ENCODE measurements at places on chromosomes 5 and 9. TPM values are rescaled to one million over a fixed set of nuclear protein-coding genes. Genes with fewer than 3 reads are reported as not detected.

LCN6 gene
- not detected for total RNA-seq

MCIDAS gene
- total RNA-seq = not detected

PCDHB14 gene
- 0.63 TPM for total RNA-seq

MCTP1 gene
- 4.4 TPM for total RNA-seq

DAB2IP gene
- total RNA-seq = 4.4 TPM

TEK gene
- total RNA-seq = 15.6 TPM

TMEM252 gene
- not detected for total RNA-seq

THBS4 gene
- total RNA-seq = 1.6 TPM

SLC1A3 gene
- 1.7 TPM for total RNA-seq

IFNB1 gene
- total RNA-seq = not detected

TMEM8B gene
- total RNA-seq = 2.7 TPM

PCA3 gene
- total RNA-seq = 0.26 TPM

SREK1 gene
- total RNA-seq = 64.1 TPM

PCDHB3 gene
- 0.16 TPM for total RNA-seq

SUSD3 gene
- total RNA-seq = 0.94 TPM

ENHO gene
- total RNA-seq = 0.26 TPM

SGTB gene
- 4.6 TPM for total RNA-seq

CCDC192 gene
- not detected for total RNA-seq

GGTA1 gene
- total RNA-seq = under 0.01 TPM

NFIB gene
- 10.7 TPM for total RNA-seq

OLFML2A gene
- 5.7 TPM for total RNA-seq

SPTLC1 gene
- total RNA-seq = 88.3 TPM

DMRT2 gene
- total RNA-seq = not detected

PRSS3 gene
- 47.3 TPM for total RNA-seq

TTC39B gene
- total RNA-seq = 9.1 TPM

ACOT12 gene
- total RNA-seq = 0.17 TPM

PKD2L2 gene
- total RNA-seq = not detected

RPL7A gene
- total RNA-seq = 2,604 TPM

NIM1K gene
- 4.2 TPM for total RNA-seq

GMCL2 gene
- total RNA-seq = not detected

N4BP3 gene
- total RNA-seq = 1.8 TPM

ADGRV1 gene
- 0.17 TPM for total RNA-seq

OCLN gene
- total RNA-seq = 0.26 TPM

SIT1 gene
- total RNA-seq = not detected

TCF7 gene
- total RNA-seq = 3.9 TPM

STK32A gene
- total RNA-seq = 0.09 TPM

HAVCR1 gene
- total RNA-seq = not detected

MATR3 gene
- total RNA-seq = 213 TPM

CDH9 gene
- total RNA-seq = not detected

UBE2D2 gene
- total RNA-seq = 26.6 TPM

RICTOR gene
- 18.3 TPM for total RNA-seq

HCN1 gene
- total RNA-seq = not detected
